ENCODE measurements at places on chromosomes 1 and 21.
A peak's percentile ranks its signal among the peaks of the same experiment; 100 is the strongest.

- DNase-seq = no peak
These were observed 26.5 kb downstream of the UTS2 start for GRCh38 chr1:7826363-7826762.

DNA sequence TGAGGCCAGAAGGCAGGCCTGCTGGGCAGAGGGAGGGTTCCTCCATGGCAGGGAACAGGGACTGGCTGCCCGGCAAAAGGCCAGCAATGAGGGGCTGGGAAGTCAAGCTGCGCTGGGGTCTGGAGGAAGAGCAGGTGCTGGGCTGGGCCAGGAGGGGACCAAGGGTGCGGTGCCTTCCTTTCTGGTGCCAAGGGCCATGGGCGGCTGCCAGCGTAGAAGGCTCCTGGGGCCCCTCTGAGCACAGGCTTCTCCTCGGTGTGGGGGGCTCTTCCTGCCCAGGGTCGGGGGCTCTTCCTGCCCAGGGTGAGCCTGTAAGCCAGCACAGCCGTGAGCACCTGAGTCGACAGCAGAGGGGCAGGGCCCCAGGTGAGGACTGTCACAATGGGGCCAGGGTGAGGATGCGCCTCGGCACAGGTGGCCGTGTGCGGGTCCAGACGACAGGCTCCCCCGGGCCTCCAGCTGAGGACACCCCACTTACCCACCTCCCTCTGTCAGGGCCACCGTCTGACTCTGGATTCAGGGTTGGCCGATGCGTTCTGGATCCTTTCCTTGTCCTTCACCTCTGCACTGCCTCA is 10.7 kb upstream of the DNMT3L start:
- DNase-seq = no peak

GRCh38 chr1:229230140-229230892 is 40.6 kb upstream of the RAB4A start:
- DNase-seq = no peak

DNA sequence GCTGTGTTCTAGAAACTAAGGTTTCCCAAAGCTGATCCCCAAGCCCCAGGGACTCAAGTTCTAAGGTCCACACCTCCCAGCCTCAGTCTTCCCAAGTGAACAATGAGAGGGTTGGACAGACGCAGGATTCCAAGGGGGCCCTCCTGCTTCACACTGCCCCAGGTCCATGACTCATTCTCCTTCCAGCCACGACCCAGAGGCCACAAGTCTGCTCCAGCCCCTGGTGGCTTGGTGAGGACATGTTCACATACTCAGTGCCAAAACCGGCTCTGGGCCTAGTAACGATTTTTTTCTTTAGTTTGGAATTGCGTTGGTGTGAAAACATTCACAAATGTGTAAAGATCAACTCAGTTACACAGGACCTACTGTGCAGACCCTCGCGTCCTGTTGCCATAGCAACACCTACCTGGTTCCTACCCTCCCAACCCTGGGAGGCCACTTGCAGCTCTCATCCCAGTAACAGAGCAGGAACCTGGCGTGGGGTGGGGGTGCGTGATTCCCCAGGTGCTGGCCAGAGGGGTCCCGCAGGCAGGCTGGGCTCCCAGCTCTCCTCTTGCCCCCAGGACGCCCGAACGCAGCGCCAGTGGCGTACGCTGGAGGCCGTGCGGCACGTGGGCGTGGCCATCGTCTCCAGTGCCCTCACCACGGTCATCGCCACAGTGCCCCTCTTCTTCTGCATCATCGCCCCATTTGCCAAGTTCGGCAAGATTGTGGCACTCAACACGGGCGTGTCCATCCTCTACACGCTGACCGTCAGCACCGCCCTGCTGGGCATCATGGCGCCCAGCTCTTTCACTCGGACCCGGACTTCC is 57.0 kb downstream of the DISP3 start:
- no peak for DNase-seq

- no peak for DNase-seq
These were observed 17.0 kb downstream of the C1orf159 start for GRCh38 chr1:1098681-1099421.

DNA sequence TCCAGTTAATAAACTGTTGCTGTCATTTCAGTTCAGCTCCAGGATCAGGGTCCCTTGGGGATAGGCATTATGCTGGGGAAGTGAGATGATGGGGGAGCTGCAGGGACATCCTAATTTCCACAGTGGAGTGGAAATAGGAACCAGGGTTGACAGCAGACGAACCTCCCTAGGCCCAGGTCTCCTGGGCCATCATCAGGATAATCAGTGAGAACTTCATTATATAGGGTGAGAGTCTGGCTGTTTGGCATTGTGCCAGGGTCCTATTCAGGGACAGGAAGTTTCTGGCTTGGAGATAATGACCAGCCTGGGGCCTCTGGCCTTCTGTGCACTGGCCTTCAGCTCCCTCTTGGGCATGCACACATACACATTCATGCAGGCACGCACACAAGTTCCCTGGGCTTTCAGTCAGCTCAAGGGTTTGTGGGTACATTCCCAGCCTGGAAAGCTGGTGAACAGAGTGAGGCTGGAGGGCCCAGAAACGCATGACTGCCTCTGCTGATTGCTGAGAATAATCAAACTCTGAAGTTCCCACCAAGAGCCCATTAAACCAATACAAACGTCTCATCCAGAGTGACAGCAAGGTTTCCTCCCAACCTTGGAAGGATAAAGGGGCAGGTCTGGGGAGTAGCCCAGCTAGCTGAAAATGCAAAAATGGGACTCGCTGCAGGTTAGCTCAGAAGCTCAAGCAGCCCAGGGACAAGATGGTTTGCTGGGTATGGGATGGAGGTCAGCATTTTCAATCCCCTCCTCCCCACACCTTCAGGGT is 13.9 kb upstream of the LRIG2 start:
- no peak for DNase-seq

DNA sequence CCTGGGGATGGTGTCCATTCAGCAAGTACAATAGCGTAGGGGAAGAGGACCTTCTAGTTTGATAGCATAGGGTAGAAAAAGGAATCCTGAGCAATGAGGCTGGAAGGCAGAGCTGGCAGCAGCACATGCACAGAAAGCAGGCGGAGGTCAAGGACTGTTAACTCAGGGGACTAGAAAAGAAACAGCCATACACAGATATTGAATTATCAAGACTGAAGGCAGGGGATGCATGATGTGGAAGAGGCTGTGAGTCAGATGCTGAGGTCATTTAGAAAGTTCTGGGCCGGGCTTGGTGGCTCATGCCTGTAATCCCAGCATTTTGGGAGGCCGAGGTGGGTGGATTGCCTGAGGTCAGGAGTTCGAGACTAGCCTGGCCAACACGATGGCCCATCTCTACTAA is 65.6 kb downstream of the OPTC start:
- DNase-seq = no peak

DNA sequence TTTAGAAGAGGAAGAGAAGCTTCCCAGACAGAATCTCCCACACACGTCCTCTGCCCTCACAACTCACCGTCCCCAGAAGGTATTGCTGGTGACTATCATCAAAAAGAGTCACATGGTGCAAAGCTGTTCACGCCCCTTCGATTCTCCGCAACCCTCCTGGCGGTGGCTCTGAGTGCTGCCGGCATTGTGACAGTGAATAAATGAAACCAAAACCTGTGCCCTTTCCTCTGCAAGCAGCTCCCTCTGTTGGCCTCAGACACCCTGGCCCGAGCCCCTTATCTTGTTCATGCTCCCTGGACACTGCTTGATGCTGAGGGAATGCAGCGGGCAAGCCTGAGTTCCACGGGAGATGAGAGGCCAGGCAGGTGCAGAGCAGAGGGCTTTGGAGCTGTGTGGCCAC is 510.3 kb downstream of the NPHP4 start:
- no peak for DNase-seq

- DNase-seq = peak; percentile 72
These were observed 723 bp downstream of the CDC42BPA start for GRCh38 chr1:227317523-227318015.

- DNase-seq = no peak
These were observed 90.5 kb downstream of the PRDM2 start for GRCh38 chr1:13790290-13791030.

DNA sequence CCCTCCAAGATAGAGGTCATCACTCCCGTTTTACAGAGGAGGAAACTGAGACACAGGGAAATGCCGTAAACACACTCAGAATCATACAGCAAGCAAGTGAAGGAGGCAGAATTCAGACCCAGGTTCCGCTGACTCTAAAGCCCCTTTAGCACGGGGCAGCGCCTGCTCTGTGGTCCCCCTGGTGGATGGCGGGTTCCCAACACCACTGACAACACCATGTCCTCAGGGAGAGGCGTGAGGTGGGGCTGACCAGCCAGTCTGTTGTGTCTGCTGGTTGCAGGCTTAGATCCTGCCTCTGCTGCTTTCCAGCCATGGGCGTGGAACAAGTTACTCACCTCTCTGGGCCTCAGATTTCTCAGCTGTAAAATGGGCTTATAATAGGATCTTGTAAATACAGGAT is 617.3 kb downstream of the MATN1 start:
- peak; percentile 26 for DNase-seq

DNA sequence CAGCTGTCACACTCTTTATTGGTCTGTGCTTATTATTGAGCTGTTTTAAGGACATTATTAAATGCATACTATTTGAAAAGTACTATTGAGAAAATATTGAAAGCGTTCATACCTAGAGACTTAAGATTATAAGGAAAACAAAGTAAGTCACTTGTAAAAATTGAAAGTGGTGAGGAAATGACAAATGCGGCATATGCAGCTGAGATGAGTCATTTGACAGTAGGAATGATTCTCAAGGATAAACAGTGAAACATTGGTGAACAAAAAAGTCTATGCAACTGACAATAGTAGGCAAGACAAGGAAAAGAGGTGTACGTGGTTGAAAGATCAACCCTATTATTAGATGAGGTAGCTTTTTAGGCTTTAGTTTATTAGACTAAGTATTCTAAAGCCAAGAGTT is 82.6 kb upstream of the MAP10 start:
- no peak for DNase-seq

- no peak for DNase-seq
These were observed 15.9 kb upstream of the MUTYH start for GRCh38 chr1:45356186-45356585.

- peak; percentile 67 for DNase-seq
These were observed 25.6 kb upstream of the NFIA start for GRCh38 chr1:61056573-61057439.

- DNase-seq = no peak
These were observed 109.3 kb downstream of the NTNG1 start for GRCh38 chr1:107250169-107250568.

- DNase-seq = peak; percentile 64
These were observed 742 bp downstream of the P3H1 start for GRCh38 chr1:42765832-42766740.

DNA sequence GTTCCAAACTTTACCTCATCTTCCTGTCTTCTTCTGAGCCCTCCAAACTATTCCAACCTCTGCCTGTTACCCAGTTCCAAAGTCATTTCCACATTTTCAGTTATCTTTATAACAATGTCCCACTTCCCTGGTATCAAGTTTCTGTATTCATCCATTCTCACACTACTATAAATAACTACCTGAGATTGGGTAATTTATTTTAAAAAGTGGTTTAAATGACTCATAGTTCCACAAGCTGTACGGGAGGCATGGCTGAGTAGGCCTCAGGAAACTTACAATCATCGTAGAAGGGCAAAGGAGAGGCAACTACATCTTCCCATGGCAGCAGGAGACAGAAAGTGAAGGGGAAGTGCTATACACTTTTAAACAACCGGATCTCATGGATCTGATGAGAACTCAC is 428.5 kb upstream of the RGS18 start:
- DNase-seq = no peak

- DNase-seq = no peak
These were observed 15.6 kb downstream of the C1orf115 start for GRCh38 chr1:220705782-220706181.

DNA sequence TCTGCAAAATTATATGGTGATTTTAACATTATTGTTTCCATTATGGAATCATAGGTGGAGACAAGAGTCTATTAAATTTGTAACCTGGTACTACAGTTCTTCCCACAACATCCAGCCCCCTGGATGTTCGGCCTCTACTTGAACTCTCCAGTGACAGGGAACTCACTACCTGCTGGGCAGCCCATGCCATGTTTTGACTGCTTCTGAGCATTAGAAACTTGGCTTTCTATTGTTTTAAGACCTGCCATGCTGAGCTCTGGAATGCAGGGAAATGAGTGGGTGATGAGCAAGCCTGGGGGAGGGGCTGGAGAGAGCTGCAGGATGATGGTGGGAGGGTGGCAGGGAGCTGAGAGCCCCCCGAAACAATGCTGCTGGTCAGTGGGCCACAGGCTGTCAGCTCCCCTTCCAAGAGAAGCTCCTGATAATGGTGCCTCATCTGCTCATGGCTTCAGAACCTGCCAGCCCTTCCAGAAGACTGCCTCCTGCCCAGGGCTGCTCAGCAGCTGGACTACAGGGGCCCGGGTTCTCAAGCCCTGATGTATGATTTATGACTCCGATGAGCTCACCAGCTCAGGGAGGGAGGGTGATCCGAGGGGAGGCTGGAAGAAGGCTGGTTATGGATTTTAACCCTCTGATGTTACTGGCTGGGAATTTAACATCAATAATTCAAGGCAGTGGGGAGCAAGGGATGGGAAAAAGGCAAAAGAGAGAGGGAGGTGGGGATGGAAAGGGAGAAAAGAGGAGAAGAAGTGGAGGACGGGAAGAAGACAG is 205.0 kb downstream of the HIVEP3 start:
- no peak for DNase-seq

- no peak for DNase-seq
These were observed 307.7 kb downstream of the USP25 start for GRCh38 chr21:16037421-16037955.

GRCh38 chr1:47333578-47333921 is at the start of gene CMPK1:
Gene CMPK1, plus strand, starts transcription at chr1:47333790. Its CDS starts 156 bp downstream, at chr1:47333946.
- peak; percentile 90 for DNase-seq

GRCh38 chr1:40658751-40659648 is 6.5 kb downstream of the RIMS3 start:
- no peak for DNase-seq

- DNase-seq = no peak
These were observed 3.4 kb downstream of the RUNX1 start for GRCh38 chr21:35045542-35046262.

DNA sequence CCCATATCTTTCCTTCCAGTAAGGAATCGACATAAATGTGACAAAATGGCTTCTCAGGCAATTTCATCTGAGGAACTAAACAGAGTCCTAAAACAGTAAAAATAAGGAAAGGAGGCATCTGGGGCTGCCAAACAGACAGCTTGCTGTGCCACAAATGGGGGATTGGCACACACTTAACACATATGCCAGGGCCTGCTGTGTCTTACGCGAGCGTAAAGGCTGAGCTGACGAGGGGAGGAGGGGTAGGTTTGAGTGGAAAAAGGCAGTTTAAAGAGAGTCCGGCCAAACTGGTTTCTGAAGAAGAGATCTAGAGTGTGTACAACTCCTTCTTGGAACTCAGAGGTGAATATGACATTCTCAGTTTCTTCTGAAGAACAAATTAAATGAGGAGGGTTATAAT is 244.1 kb upstream of the MAP1LC3C start:
- DNase-seq = peak; percentile 96

GRCh38 chr1:117581391-117581943 is 24.4 kb upstream of the TENT5C start:
- no peak for DNase-seq

DNA sequence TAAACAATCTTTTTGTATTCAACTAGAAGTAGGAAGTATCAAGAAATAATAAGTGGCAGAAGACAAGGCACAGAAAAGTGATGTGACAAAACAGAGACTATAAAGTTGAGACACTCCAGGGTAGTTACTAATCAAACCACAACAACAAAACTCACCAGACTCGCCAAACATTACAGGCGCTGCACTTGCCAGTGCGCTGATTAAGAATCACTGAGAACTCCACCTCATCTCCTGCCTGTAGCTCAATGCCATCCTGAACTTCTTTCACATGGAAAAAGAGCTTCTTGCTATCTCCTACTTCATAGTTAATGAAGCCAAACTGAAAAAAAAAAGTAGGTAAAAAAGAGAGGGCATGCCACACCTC is 2.8 kb upstream of the NRAS start:
- DNase-seq = no peak

Data from cerebellar cortex (tissue), 1 donor.